ENCODE measurements at places on chromosomes 11 and 22.

DNA sequence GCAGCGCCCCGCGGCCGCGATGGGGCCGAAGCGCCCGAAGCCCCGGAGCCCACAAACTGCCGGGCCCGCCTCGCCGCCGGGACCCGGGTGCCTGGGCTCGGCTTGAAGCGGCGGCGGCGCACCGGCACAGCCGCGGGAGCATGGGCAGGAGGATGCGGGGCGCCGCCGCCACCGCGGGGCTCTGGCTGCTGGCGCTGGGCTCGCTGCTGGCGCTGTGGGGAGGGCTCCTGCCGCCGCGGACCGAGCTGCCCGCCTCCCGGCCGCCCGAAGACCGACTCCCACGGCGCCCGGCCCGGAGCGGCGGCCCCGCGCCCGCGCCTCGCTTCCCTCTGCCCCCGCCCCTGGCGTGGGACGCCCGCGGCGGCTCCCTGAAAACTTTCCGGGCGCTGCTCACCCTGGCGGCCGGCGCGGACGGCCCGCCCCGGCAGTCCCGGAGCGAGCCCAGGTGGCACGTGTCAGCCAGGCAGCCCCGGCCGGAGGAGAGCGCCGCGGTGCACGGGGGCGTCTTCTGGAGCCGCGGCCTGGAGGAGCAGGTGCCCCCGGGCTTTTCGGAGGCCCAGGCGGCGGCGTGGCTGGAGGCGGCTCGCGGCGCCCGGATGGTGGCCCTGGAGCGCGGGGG lies 346 bp downstream of the FJX1 start:
- peak; percentile 53 for DNase-seq

- peak; percentile 19 for DNase-seq
These were observed 2.4 kb upstream of the ATP5MG start for GRCh38 chr11:118398791-118399559.

GRCh38 chr22:46119729-46120419 lies 30.5 kb upstream of the PPARA start:
- DNase-seq = peak; percentile 79

DNA sequence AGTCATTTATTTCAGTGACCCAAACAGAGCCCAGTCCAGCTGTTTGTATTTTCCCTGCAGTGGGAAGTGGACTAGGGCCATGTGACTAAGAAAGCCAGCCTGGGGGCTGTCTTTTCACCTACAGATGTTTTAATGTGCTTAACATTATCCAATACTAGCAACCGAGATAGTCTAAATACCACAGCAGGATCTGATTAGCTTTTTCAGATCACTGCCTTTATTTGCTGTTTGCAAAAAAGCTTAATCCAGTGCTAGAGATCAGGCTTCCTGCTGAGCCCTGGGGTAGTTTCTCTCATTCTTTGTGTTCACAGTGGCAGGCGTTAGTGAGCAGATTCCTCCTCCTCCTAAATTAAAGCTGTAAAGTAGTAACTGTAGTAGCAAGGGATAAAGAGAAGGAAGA lies 35.0 kb downstream of the ZC3H12C start:
- DNase-seq = no peak

DNA sequence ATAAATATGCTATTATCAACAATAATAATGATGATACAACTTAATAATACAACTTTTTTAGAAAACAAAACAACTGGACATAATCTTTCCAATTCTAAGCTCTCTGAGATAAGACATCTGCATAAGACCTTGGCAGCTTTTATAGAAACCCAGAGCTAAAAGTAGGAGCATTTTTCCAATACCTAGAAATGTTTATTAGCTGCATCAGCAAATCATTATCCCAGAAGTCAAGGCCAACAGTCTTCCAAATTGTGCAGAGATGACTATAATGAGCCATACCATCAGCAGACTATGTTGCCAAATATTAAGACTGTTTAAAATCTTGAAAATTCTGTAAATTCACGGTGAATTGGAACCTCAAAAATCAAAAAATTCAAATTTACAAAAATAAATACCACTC lies 30.3 kb downstream of the DCUN1D5 start:
- DNase-seq = no peak

DNA sequence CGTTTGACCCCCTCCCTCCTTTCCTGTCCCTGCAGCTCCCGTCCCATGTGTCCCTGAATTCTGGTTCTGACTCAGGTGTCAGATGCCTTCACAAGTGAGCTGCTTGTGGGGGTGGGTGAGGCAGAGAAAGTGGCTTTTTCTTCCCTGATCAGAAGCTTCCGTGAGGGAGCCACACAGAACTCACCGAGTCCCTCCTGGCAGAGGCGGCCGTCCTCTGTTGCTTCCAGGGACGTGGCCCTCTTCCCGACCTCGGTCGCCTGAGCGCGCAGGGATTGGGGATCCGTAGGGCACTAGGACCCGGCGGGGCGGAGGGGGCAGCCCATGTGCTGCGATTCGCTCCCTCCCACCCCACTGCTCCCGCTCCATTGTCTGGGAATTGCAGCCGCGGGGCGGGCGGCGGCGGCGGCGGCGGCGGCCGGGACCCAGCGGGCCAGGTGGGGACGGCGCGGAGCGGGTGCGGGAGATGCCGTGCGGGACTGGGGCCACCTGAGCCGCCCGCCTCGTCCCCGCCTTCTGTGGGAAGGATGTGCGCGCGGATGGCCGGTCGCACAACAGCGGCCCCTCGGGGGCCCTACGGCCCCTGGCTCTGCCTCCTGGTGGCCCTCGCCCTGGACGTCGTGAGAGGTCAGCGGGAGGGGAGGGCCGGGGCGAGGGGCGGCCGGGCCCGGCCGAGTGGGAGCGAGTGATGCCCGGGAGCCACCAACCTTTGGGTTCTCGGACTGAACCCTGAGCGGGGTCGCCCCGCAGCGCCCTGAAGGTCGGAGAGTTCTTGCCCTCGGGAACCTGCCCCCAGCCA lies at the start of gene TMEM132A:
Gene TMEM132A (plus strand): TSS at position 351 of the 796 bp plus-strand sequence. CDS start 174 bp downstream, at position 525.
- DNase-seq = peak; percentile 65

DNA sequence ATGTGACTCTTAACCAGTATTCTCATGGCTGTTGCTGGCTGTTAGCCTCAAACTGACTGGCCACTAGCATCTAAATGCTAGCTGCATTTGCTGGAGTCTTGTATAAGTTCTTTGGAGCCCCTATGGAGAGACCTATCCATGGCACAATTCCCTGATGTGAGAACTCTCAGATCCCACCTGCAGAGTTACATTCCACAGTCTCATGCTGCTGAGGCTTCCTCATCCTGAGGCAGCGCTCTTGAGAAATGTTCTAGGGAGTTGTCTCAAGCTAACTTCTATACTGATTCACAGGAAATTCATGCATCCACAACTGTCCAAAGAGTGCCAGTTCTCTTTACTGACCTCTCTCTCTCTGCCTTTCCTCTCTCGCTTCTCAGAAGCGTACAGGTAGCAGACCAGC lies 218.0 kb upstream of the PITPNB start:
- no peak for DNase-seq

DNA sequence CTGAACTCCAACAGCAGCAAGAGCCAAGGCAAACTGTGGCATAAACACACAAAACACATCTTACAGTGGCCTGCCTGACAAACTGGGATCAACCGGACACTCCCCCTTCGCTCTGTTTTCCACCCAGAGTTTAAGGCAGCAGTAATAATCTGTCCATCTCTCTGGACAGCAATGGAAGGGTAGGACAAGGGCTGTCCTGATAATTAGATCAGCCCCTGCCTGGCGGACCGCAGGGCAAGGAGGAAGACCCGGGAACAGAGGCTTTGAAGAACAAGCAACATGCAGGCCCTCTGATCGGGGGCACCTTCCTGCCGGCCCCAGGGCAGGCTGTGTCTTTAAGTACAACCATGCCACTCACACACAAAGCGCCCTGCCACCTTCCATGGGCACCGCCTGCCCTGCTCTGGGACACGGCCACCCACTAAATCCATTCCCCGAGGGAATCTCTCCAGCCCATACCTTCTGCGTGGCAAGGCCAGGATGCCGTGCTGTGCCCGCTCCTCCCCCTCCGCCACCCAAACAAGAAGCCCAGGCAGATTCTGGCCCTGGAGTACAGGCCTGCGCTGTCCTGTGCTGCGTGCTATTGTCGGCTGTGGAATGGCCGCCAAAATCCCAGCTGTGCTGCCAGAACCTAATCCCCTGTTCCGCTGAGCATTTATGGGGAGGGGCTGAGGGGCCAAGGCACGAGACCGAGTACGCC lies 38.8 kb downstream of the NUMA1 start:
- DNase-seq = peak; percentile 80

DNA sequence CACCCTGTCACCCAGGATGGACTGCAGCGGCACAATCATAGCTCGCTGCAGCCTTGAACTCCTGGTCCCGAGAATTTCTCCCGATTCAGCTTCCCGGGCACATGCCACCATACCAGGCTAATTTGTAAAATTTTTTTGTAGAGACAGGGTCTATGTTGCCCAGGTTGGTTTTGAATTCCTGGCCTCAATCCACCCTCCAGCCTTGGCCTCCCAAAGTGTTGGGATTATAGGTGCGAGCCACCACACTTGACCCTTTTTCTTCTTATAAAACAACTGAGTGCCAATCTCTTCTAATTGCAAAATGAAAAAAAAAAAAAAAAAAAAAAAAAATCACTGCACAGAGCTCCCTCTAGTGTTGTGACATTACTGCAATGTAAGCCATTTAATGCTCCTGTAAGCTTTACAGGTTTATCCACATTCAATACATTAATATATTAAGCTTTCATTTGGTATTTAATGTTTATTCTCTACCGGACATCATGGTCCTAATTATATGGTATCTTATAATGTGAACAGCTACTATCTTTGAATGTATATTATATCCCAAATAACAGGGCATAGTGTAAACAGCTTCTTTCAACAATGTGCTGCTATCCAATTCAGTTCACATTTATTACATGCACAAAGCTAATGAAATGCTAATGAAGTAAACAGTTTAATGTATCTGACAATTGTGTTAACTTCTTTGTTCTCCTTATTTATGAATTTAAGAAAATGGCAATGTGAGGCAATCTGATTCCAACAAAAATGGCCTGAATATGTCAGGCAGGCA lies 44.6 kb downstream of the COPB1 start:
- peak; percentile 40 for DNase-seq

DNA sequence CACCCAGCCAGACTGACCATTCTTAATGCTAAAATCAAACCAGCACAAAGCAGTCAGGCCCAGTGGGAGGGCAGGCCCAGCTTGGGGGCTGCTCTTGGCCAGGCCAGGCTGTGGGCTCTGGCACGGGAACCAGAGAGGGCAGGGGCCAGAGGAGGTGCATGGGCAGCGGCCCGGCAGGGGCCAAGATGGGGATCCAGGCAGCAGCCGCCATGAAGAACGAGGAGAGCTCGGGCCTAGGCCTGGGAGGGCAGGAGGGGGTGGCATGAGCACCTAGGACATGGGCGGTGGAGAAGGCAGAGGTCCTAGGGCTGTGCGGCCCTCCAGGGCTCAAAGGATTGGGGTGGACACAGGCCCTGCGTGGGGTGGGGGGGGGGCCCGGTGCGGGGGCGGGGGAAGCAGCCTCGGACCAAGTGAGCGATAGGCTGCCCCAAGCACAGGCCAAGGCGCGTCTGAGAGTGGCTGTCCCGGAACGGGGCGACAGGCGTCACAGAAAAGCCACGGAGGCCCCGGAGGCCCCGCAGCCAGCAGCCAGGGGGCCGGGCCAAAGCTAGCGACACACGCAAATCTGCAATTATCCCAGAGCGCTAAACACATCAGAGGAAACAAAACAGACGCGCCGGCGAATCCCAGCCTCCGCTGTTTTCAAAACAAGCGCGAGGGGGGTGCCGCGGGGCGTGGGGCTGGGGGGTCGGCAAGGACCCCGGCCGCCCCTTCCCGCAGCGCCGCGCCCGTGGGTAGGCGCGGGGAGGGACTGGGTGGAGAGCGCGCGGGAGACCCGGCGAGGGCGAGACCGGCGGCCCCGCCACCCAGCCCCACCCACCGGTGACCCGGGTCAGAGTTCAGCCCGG lies 8.3 kb downstream of the PLXNB2 start:
- no peak for DNase-seq

DNA sequence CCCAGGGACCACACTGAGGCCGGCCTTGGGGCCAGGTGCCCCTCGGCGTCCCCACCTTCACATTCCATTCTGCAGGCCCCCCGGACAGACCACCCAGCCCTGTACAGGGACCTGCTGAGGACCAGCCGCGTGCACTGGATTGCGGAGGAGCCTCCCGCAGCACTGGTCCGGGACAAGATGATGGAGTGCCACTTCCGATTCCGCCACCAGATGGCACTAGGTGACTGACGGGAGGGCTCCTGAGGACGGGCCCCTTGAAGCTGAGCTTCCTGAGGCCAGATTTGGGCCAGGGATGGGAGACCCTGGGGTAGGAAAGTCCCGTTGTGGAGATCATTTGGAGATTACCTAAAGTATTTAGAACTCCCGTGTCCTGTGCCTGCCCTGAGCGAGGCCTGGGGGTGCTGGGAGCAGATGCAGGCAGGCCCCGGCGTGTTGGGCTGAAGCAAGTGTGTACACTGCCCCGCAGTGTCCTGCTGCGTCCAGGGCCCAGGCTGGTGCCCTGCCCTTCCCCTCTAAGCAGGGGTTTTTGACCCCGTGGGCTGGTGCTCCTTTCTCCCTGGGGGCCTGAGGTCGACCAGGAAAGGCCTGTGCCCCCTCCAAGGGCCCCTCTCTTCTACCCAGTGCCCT lies 20.0 kb downstream of the TRMU start:
- DNase-seq = peak; percentile 43

All from M059J (cell line).